ENCODE measurements at places on chromosomes 11 and 22.
A peak's percentile ranks its signal among the peaks of the same experiment; 100 is the strongest.

GRCh38 chr11:70207531-70208131 is 4.5 kb downstream of the FADD start:
- DNase-seq, result no peak

- no peak for DNase-seq
Observed at GRCh38 chr11:47631473-47631872, 10.9 kb downstream of the MTCH2 start.

- DNase-seq, result no peak
Observed at GRCh38 chr11:67442504-67443404, 522 bp downstream of the CORO1B start.

- DNase-seq, result no peak
Observed at GRCh38 chr22:40021401-40022000, 26.7 kb downstream of the FAM83F start.

DNA sequence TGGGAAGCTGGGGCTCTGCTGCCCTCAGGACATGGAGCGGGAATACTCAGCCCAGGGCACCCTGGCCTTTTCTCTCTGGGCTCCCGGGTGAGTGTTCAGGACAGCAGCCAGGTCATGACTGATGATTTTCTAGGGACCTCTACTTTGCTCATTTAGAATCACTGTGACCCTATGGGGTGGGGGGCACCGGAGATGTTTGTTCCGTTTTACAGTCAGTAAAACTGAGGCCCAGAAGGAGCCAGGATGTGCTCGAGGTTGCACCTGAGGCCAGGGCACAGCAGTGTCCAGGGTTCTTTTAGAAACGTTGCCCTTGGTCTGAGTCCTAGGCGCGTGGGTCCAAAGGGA is 48.1 kb downstream of the SMIM38 start:
- no peak for DNase-seq

DNA sequence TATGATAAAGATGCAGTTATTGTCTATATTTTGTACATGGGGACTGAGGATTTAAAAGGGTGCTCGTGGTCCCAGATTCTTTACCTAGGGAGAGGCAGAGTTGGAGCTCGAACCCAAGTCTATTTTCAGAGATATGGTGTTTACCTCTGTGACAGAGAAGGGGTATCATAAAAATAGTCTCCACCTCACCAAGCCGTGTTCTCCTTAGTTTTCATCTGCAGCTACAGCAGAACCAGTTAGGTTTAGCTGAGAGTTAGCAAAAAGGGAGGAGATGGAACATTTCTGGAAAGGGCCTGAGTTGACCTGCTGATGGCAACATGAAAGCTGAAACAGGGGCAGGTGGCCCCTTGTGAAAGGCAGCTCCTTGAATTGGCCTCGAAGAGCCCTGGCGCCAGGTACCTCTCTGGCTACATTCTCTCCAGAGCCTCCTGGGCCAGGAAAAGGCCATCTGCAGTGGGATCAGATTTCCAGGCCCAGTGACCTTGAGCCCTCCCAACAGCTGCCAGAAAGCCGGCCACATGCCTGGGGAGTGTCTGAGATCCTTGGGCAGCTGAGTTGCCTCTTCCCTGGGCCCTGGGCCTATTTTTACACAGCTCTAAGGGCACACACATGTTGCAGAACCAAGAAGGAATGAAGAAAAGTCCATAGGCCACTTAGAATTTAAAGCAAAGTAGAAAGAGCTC is 136.6 kb downstream of the NAV2 start:
- DNase-seq, result no peak

DNA sequence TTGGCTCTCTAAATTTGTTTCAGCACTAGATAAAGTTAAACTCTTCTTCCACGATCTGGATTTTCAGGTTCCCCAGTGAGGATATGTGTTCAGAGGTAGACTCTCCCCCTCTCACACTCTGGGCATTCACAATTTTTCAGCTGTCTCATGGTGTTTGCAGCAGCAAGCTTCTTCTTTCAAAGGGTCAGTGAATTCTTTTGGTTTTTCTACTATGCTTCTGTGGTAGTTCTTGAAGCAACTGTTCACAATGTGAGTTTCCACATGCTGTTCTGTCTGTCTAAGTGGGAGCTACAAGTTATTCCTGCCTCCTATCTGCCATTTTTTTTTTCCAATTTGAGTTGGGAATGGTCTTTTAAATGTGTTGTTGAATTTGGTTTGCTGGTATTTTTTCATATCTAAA is 25.4 kb downstream of the CNTF start:
- no peak for DNase-seq

DNA sequence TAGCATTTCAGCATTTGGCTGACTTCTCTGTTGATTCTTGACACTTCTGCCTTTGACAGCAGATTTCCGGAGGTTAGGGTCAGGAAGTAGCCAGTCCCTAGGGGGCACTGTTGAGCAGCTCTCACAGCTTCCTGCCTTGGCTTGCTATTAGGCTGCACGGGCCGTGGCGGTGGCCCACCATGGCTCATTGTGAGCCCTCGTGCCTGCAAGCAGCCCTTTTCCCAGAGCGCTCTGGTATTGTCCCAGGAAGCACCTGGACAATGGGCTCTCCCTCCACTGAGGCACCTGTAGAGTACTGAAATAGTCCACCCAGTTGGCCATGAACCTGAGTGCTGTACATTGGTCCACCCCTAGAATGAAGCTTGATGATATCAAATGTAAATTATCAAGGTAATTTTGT is 100.2 kb upstream of the GAL start:
- peak; percentile 73 for DNase-seq

DNA sequence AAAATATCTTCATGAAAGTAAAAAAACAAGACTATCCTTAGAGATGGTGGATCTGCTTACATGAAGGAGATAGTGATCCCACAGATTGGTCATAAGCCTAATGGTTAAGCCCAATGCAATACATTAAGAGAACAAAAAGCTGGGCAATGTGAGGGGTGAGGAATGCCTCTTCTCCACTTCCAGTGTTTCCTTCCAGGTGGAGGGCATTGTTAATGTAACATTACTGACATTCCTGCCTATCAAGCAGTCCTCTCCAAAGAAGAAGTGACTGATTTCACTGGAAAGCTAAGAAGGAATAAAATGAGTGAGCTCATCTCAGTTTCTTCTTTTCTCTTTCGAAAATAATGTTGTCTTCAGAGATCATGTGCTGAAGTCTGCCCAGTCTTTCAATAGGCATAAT is 207.8 kb downstream of the RAB38 start:
- no peak for DNase-seq

GRCh38 chr22:45428391-45429385 is 15.2 kb downstream of the RIBC2 start:
- DNase-seq, result no peak
